ENCODE measurements at places on chromosomes 1 and 21. TPM values are rescaled to one million over a fixed set of nuclear protein-coding genes. Genes with fewer than 3 reads are reported as not detected.

DNA sequence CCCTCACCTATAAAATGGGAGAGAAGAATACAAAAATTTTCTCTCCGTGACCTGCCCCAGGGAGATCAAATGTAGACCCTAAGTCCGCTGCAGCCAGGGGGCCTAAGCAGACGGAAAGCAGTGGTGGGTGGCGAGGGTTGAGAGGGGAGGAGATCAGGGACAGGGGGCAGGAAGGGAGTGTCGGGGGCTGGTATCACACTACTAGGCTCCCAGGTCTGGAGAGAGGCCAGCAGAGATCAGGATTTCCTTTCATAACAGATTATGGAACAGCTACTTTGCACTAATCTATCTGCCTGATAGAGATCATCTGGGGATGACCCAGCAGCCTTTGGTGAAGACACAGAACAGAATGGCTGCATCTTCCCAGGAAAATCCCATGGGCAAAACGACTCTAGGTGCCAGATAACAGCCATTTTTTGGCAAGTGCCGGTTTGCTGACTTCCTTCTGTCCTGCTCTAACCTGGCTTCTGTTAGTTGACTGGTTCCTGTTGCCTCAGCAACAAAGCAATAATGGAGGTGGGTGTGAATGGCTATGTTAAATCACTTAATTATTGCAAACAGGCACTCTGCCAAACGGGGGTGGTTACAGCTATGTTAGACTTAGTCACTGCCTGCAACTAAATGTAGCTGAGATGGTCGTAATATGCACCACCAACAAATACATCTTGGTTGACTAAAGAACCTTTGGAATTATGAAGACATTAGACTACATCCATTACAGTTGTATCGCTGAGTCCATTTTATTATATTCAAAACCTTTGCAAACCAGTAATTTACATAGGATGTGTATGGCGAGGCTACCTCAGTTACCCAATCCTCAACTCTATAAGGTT is 30.0 kb upstream of the EPS8L3 start:
- DNase-seq: no peak
- no peaks in the 10 kb centered on the region for H3K36me3 ChIP-seq
- no peak overlapping the region for H3K27ac ChIP-seq
- H3K27me3 ChIP-seq: no peaks in the 10 kb centered on the region
- no peaks in the 10 kb centered on the region for H3K4me1 ChIP-seq
- H3K4me3 ChIP-seq: no peak overlapping the region

DNA sequence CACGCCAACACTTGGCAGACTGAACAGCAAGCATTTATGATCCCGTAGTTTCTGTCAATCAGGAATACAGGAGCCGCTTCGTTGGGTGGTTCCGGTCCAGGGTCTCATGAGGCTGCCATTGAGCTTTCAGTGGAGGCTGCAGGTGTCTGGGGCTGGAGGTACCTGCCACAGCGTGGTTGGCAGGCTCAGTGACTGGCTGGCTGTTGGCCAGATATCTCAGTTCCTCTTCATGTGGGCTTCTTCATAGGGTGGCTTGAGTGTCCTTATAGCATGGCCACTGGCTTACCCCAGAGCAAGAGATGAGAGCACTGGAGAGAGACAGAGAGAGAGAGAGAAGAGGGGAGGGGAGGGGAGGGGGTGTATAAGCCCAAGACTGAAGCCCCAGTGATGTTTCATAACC is 29.3 kb downstream of the PIK3CD start:
- H3K4me1 ChIP-seq: no peaks in the 10 kb centered on the region
- no peak overlapping the region for H3K27ac ChIP-seq
- no peak for DNase-seq
- H3K4me3 ChIP-seq: no peak overlapping the region

DNA sequence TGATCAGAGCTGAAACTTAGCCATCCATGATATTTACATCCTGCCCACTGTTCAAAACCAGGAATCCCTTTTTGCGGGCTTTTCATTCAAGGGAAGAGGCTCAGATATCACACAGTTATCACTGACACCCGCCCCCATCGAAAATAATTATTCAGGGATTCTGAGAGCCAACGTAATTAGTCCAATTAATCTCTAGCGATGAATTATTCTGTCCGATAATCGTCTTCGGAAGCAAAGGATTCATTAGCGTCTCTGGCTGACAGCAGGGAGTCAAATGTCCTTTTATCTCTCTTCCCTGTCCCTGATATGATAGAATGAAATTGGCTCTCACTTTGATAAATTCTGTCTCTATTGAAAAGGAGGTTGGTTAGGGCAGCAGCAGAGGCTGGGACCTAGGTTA is 140.4 kb upstream of the IPO9 start:
- H3K27ac ChIP-seq: no peak overlapping the region
- no peaks in the 10 kb centered on the region for H3K27me3 ChIP-seq
- no peak overlapping the region for H3K4me3 ChIP-seq
- no peak for DNase-seq

CDC42SE1 gene
- total RNA-seq: 27.4 TPM

CR1L gene
- total RNA-seq: 0.49 TPM
